RPMI8226 (cell line): ENCODE measurements at places on chromosomes 3 and 15.

DNA sequence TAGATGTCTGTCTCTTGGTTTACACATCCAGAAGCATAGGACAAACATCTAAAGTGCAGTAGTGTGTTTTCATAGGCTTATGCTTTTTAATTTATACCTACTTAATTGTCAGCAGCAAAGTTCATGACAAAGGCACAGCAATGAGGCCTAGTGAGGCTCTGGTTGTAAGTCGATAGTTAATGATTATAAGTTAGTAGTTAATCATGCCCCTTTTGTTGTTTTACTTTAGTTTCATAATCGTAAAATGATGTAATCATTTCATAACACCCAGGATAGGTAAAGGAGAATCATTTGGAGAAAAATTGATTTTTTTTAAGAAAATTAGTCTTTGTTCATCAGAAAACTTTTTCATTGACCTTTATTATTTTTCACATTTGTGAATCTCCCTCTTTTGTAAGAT, 351.9 kb downstream of the LSAMP start:
- no peak for DNase-seq

- DNase-seq = no peak
These were observed 15.6 kb downstream of the SEMA3F start for GRCh38 chr3:50170689-50171088.

DNA sequence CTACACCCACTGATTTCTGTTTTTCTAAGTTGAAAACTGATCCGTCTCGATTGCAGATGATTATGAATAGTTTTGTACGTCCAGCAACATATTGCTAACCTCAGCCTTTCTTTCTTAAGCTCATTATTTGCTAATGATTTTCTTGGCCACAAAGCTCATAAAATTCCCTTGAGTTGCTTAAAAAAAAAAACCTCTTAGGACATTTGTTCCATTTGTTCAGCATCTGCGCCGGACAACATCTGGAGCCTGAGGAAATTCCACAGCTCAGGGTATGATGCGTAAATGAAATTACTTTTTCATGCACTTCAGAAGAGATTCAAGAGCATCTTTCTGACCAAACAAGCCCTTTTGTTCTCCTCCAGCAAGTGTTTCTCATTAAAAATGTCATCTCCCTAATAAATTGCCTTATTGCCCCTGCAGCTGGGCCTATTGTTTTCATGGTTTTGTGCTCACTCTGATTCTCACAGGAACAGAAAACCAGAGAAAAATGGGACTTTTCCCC, 249.1 kb upstream of the MCTP2 start:
- DNase-seq = no peak

- no peak for DNase-seq
These were observed 110.3 kb upstream of the MITF start for GRCh38 chr3:69628951-69629350.

DNA sequence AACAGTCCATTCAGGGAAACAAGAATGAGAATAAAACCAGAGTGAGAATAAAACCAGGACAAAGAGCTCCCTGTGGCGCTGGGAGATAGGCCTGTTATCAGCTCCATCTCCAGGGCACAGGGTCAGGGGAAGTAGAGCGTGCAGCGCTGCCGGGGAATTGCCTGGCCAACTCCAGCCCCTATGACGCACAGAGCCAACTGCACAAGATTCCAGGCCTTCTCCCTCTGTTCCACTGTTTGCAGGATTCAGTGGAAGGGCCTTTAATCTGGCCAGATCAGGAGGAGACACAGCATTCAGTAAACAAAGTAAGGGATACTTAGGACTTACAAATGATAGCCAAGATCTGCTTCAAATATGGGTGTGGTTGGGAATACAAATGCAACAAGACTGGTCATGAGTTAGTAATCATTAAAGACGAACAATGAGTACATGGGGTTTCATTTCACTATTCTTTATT, 49.4 kb downstream of the ITGB5 start:
- no peak for DNase-seq

GRCh38 chr3:97970156-97970555, 2.1 kb downstream of the RIOX2 start:
- DNase-seq = no peak

DNA sequence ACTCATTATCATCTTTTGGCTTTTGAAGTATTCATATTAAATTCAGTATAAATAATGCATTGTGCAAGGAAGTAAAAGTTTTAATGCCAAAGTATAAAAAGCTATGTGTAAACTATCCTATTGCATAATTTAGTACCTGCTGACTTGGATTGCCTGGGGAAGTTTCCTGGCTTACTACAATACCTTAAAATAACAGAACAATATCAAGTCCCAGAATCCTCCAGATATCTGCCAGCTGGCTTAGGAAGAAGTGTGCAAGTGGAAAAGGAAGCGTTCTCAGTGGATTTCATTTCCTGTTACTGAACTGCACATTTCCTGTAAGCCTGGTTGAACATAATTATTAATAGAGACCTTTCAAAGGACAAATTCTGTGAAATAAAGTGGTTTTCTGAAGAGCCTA, 236.7 kb downstream of the ADAMTSL3 start:
- no peak for DNase-seq

GRCh38 chr15:75302318-75302717, 19.7 kb downstream of the GOLGA6D start:
- DNase-seq = no peak

DNA sequence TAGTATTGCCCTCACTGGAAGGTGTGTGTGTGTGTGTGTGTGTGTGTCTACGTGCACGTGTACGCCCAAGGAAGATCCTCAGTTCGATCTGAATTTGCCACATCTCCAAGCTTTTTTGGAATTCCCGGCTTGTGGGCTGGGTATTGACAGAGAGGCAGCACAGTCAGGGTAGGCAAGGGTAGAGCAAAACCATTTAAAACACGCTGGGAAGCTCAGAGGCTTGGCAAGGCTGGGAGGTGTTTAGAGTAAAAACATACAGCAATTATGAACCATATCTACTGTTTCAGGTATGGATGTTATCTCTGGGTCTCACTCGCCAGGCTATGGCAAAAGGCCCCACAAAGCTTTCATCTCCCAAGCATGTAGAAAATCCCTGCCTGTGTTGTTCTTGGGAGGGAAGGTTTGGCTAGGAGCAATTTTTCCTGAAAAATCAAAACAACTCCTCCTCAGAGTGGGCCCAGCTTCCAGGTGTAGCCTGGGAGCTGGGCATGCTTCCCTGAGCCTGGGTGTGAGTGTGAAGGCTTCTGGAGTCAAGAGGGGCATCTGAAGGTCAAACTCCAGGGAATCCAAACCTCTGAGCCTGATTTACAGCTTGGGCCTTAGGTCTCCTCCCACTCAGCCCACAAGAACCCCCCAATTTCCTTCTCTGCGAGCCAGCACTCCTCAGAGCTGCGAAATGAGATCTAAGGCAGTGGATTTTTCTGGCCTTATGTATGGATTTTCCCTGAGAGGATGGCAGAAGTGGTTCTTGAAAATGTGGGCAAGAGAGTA, 244.8 kb upstream of the TPRG1 start:
- DNase-seq = no peak

- DNase-seq = no peak
These were observed 711.8 kb upstream of the UBE2E2 start for GRCh38 chr3:22491344-22491743.

GRCh38 chr3:58152225-58153015, 58.4 kb downstream of the DNASE1L3 start:
- no peak for DNase-seq

DNA sequence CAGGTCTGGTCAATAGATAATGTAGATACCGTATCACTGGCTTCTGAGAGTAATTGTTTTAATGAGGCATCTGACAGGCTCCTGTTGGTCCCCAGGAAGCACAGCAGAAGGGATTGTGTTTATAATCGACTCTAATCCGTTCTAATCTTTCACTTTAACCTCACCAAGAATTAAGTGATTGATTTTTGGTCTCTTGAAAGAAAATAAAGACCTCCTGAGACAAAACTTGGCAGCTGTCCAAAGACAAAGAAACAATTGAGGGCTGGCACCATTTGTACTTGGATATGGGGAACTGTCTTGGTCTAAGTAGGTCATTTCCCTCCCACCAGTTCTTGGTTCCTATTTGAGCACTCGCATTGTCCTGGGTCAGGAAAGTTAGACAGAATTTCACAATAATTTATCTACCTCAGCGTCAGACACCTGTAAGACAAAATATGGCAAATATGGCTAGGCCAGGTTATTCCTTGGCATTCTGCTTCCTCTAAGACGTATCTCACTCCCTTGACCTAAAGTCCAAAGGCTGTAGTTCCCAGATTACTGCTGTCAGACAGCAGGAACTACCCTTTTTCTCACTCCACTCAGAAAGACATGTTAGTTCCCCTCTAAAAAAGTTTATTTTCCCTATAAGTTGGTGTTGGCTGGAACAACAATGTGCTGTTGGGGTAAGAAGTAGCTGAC, 22.7 kb upstream of the CD96 start:
- no peak for DNase-seq

DNA sequence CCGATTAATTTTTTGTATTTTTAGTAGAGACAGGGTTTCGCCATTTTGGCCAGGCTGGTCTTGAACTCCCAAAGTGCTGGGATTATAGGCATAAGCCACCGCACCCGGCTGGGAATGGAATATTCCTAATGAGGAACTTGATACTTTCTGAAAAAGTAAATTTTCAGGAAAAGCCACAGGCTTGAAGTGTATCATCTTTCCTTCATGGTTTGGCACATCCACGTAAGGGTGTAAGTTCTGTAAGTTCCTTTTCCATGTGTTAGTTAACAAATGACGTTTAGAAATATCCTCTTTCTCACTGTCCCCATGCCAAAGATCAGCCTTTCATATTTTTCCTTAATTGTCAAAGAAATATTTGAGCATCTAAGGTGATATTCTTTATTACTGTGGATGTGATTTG, 24.9 kb downstream of the TMEM45A start:
- DNase-seq = no peak

DNA sequence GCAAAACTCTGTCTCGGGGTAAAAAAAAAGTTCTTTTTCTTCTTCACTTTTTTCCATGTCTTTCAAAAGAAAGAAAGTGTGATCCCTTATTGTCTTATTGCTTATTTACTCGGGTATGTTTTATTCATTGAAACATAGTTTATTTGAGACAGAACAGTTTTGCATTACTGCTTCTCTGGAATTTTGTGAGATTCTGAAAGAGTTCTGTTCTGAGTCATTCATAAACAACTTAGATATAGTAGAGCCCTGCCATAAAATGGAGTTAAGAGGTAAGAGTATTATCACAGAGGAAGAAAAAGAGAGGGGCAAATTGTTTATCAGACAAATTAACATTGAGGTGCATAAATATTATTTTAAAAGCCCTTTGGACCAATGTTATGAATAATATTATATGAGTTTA, 522.2 kb downstream of the ROBO2 start:
- no peak for DNase-seq

DNA sequence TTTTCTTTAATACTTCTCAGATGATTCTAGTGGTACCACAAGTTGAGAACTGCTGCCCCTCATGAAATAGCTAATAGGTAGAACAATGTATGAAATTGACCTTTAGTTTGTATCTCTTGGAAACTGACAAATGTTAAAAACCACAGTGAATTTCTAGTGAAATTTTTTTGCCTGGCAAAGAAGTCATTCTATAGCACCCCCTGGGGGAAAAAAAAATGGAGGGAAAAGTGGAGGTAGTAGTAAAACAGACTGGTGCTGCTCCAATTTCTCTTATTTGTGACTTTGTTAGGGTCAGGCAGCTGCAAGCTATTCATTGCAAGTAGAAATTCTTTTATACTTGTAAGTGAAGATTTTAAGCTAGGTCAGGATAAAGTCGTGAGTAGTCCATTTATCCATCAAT, 605.0 kb downstream of the NLGN1 start:
- peak; percentile 60 for DNase-seq

- DNase-seq = no peak
These were observed 391.9 kb upstream of the THRB start for GRCh38 chr3:24886501-24886900.

- DNase-seq = no peak
These were observed 77.1 kb upstream of the PRR23E start for GRCh38 chr3:127115691-127116351.

- peak; percentile 73 for DNase-seq
These were observed 21.6 kb upstream of the PAK6 start for GRCh38 chr15:40217166-40217824.

- no peak for DNase-seq
These were observed 4.7 kb upstream of the OCA2 start for GRCh38 chr15:28103831-28104230.

DNA sequence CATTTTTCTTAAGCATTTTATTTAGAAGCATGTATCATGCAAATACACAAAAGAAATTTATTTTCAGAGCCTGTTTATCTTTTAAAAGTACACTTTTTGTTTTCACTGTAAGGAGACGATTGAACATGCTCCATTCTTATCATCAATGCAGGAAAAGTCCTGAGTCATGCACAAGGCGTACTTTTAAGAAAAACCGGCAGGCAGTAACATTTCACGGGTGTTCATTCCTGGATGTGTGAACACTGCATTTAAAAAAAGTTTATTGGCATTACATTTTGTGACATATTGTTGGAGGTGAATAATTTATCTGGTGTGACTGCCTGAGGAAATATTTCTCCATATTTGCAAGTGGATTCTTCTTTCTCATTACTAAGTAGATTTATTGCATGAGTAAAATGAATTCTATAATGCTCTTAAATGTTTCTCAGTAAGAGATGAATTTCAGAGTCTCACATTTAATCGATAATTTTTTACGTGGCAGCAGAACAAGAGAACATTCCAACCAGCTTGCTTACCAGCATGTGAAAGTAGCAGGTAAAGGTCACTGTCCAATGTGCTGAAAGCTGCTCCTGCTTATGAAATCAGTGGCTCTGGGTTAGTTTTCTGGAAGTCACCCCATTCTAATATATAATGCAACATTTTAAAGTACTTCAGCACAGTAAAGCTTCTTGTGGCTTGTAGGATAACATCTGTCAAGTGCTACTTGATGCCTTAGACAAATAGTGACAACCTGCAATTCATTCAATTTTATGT, 87.0 kb downstream of the SV2B start:
- DNase-seq = peak; percentile 52

DNA sequence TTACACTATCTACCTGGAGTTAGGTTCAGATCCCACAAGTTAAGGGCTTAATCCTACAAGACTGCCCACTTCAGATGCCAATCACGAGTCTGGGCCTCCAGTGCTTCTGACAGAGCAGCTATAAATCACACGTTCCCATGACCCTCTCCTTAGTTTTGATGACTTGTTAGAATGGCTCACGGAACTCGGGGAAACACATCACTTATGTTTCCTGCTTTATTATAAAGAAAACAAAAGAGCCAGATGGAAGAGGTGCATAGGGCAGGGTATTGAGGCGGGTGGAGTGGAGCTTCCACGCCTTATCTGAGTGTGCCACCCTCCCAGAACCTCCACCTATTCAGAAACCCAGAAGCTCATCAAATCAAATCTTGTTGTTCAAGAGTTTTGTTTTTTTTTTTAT, 170.8 kb downstream of the MOBP start:
- DNase-seq = no peak

- no peak for DNase-seq
These were observed 721 bp downstream of the CSTA start for GRCh38 chr3:122325769-122326168.

GRCh38 chr15:58463815-58464650, 32.2 kb downstream of the LIPC start:
- peak; percentile 95 for DNase-seq

- DNase-seq = no peak
These were observed 6.4 kb downstream of the MYL3 start for GRCh38 chr3:46856576-46857471.

- no peak for DNase-seq
These were observed 227.1 kb upstream of the CGNL1 start for GRCh38 chr15:57149196-57149595.
